ENCODE measurements at places on chromosomes 13 and 19. TPM values are rescaled to one million over a fixed set of nuclear protein-coding genes. Genes with fewer than 3 reads are reported as not detected.

Gene IZUMO2
- not detected for total RNA-seq

Gene AP1M2
- total RNA-seq, result not detected

Gene ZSCAN1
- not detected for total RNA-seq

Gene DCT
- total RNA-seq, result 791 TPM

Gene IFNL1
- not detected for total RNA-seq

Gene DGKH
- 10.3 TPM for total RNA-seq

Gene UBL3
- 150 TPM for total RNA-seq

Gene TINCR
- 1.2 TPM for total RNA-seq

Gene SLC25A41
- total RNA-seq, result not detected

Gene WDR87
- total RNA-seq, result not detected

Gene PGLYRP1
- not detected for total RNA-seq

Gene DIAPH3
- 10.2 TPM for total RNA-seq

Gene ANKLE1
- total RNA-seq, result 0.36 TPM

Gene OR1M1
- total RNA-seq, result not detected

Gene PSG2
- total RNA-seq, result not detected

Gene KASH5
- total RNA-seq, result not detected

Gene ZNF224
- total RNA-seq, result 34.9 TPM

Gene RTBDN
- total RNA-seq, result not detected

Gene SERPINE3
- total RNA-seq, result 0.34 TPM

Gene ZNF432
- 4.0 TPM for total RNA-seq

Gene PLEKHA4
- 157 TPM for total RNA-seq

Gene ARHGAP45
- 4.0 TPM for total RNA-seq

Gene ZNF530
- 7.6 TPM for total RNA-seq

Gene FRY
- total RNA-seq, result 6.5 TPM

Gene CRX
- not detected for total RNA-seq

Gene CNFN
- total RNA-seq, result 0.67 TPM

Gene PLK5
- not detected for total RNA-seq

Gene ZNF99
- total RNA-seq, result not detected

Gene VSTM1
- total RNA-seq, result not detected

Gene CBLC
- total RNA-seq, result 0.15 TPM

Gene ZNF430
- 10.0 TPM for total RNA-seq

Gene RAD23A
- 144 TPM for total RNA-seq

Gene ZNF491
- total RNA-seq, result 6.5 TPM

Measured in melanocyte of skin (primary cell).